Epithelial cell of alveolus of lung (primary cell): ENCODE measurements at places on chromosomes 6 and 20. TPM values are rescaled to one million over a fixed set of nuclear protein-coding genes. Genes with fewer than 3 reads are reported as not detected.

The SIRPD gene
- not detected in 2 replicates for total RNA-seq

The CST7 gene
- not detected in 2 replicates for total RNA-seq

The B3GAT2 gene
- under 0.01 TPM in 1 of 2 replicates, not detected in the other for total RNA-seq

The HRH3 gene
- total RNA-seq = not detected in 2 replicates

The SLC25A27 gene
- total RNA-seq = 1.0 and 7.9 TPM in 2 replicates

The DEK gene
- 85.4 and 99.9 TPM in 2 replicates for total RNA-seq

The SEL1L2 gene
- total RNA-seq = not detected in 2 replicates

The CLDN20 gene
- not detected in 2 replicates for total RNA-seq

The SERAC1 gene
- 2.6 and 2.9 TPM in 2 replicates for total RNA-seq

The ENPP4 gene
- 0.39 and 0.96 TPM in 2 replicates for total RNA-seq

The KDM1B gene
- total RNA-seq = 6.5 and 7.4 TPM in 2 replicates

The STMND1 gene
- total RNA-seq = not detected in 2 replicates
